ENCODE measurements at places on chromosomes 16 and 17.

DNA sequence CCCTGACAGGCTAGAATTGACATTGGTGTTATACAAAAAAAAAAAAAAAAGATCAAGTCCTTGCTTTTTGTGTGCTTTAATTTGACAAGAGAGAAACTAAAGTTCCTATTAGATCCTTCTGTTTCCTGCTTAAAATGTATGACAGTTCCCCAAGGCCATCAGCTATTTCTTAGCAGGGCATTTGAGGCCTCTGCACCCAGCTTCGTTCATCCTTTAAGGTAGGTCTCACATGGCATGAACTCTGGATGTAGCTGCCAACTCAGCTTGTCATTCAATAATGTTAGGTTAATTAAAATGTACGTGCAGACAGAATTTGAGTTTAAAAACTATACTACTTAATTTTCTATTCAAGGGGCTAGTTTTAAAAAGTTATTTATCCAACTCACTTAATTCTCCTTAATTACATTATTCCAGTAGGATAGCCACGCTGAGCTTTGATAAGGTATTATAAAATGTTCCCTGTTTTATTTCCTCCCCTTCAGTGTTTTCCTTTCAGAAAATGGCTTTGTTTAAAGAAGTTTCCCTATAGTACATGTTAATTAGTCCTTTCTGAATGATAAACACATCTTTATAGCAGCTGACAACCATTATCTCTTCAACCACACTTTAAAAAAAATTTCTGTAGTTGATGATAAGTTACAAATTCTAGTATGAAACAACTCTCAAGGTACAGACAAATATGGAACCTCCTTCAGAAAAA, 1.2 kb upstream of the RFFL start:
- no peak for DNase-seq

DNA sequence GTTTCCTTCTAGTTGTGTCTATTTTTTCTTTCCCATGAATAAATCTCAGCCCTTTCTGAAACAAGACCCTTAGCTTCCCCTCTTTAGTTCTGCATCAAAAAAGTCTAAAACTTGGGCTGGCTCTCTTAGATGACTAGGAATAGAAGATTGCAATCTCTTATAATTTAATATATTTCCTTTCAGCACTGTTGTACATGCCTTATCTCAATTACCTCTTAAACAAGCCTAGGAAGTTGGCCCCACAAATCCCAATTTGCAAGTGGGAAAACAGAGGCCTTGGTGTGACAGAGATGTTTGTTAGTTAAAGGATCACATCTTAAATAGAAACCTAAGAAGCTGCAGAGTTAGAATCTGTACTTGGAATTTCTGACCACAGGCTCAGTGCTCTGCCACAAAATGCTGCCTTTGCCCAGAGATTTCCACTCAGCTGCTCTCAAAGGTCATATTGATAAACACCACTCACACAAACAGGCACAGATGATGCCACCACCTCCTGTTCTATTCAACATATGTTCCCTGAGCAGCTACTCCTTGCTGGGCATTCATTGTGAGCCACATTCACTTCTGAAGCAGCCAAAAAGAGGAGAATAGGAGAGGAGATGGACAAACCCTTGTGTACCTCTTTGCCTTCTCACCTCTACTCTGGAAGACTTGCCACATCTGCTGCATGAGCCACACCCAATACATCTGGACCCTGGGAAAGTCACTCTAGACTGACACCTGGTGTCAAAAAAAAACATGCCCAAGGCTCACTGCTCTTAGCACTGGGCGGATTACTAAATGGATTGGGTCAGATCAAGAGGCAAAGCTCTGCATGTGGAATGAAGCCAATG, 5.5 kb downstream of the CCDC182 start:
- peak; percentile 58 for DNase-seq

GRCh38 chr17:17365476-17366110, 62.4 kb downstream of the NT5M start:
- no peak for DNase-seq

DNA sequence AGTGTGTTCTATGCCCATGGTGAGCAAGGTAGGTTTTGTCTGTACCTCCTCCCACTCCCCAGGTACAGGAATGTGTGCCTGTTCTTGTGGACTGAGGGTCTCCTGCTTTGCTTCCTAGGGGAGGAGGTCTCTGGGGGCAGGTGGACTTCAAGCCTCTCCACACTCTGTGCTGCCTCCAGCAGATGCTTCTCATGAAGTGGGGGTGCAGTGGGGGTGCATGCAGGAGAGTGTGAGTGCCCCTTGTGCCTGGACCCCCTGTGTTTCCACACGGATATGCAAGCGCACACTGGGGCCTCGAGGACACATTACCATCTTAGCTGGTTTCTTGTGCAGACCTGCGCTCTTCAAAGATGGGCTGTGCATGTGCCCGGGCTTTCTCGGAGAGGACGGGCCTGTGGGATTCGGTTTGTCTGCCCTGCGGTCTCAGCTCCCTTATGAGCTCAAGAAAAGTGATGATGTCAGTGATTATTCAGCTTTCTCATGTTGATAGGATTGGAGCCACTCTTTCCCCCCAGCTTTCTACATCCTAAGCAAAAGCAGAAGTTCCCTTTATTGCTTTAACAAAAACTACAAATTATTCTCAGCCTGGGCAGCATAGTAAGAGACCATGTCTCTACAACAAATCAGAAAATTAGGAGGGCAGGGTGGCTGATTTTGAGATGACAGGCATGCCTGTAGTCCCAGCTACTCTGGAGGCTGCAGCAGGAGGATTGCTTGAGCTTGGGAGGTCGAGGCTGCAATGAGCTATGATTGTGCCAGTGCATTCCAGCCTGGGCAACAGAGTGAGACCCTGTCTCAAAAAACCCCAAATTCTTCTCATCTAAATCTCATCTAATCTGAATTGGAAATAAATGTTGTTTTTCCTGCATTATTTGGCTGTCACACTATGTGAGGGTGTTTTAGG, 86.8 kb downstream of the RPTOR start:
- DNase-seq: no peak

DNA sequence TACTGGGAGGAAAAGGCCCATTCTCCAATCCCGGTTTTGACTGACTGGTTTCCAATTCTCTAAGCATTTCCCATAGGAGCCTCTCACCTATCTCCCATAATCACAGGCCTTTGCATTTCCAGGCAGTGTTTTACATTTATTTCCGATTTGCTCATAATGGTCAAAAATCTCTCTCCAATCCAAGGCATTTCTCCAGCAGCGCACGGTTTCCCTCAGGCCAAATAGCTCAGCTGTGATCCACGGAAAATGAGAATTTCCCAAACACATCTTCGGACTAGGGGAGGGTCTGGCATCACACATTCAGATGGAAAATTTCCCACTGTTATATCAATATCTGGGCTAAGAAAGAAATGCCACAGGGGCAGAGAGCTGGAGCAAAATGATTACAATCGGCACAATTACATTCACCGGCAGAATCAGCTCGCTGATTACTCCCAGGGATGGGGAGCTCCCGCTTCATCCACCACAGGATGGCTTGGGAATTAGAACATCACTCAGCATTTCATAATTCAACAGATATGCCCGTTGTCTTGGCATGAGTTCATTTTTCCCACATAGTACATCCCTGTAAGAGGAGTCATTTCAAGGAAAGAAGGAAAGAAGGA, 6.7 kb downstream of the PIPOX start:
- no peak for DNase-seq

GRCh38 chr16:84751947-84752346, 52.1 kb downstream of the USP10 start:
- DNase-seq: no peak

- DNase-seq: no peak
These were observed 13.2 kb downstream of the BEAN1 start for GRCh38 chr16:66440271-66440802.

DNA sequence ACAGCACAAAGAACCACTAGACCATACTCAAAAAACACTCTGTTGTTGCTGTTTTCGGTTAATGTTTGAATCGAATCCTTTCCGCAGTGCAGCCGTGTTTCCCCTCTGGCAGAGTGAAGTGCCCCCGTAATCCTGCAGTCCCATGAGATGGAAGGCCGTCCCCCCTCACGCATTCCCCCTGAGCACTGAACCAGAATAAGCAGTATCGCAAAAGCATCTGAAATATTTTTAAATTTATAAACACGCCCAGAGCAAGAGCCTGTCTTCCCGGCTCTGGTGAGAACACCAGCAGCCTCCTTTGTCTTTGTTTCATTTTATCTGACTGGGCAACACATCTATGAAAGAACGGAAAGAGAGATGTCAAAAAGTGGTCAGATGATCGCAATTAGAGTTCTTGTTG, 121.0 kb upstream of the ADAMTS18 start:
- DNase-seq: no peak

GRCh38 chr17:17108451-17109049, 66.3 kb downstream of the MPRIP start:
- no peak for DNase-seq

DNA sequence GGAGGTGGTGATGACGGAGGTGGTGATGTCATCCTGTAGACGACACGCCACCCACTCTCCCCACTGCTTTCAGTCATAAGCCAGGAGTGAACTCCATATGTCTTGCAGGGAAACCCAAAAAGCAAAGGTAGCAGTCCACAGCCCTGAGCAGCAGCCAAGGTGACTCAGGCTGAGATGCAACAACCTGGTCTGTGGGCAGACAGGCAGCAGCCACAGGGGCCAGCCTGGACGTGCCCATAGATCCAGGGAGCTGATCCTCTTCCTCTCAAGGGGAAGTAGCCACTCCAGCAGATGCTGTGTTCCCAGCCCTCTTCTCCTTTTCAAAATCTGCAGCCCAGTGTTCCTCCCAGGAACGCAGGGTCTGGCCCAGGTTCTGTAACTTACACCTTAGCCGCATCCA, 17.3 kb upstream of the CIITA start:
- DNase-seq: no peak

- DNase-seq: no peak
These were observed 586 bp downstream of the CACNG1 start for GRCh38 chr17:67044940-67045339.

DNA sequence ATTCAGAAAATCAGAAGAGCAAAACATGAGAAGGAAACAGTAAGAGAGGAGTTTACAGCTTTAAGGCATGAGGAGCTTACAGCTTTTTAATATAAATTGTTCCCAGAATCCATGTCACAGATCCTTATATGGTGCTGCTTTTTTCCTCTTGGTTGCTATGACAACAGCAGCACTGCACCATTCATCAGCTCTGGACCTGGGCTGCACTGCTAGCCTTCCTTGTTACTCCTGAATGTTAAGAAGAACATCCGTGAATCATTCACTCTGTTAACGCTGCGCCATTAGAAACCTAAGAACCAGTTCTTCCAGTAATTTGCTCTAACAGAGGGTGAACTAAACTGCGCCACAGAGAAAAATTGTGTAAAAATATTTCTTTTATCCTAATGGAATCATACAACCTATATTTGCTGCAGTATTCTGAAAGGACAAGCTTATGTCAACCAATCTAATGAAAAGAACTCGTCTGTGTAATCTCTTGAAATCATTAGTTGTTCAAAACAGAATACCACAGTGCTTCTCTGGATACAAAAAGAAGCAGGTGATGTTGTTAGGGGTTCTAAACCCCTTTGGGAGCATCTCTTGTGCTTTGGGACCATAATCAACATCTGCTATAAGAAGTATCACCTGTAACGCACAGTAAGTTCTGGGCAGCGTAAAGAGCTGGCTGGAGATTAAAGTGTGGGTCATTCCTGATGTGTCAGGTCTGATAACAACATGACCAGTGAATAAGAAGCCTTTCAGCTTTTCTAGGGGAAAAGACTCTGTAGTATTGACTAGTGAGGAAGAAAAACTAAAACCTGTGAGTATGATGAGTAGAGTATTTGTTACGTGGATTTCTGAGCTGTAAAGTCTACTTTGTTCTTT, 151.2 kb downstream of the TANC2 start:
- DNase-seq: peak; percentile 58

DNA sequence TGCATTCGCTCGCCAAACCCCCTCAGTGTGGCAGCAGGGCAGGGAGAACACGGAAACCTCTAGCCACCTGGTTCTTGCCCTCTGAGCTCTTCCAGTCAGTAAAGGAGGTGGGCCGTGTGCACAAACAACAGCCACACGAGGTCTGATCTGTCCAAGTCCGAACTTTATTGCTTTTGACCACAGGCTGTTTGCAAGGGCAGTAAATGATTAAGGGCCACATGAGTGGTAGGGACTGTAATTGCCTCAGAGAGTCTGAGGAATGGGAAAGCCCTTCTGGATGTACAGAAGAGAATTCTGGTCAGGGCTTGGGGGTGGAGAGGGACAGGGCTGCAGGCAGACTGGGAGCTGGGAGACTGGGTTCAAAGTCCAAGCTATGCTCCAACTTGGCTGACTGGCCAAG, 75.7 kb upstream of the LHX1 start:
- no peak for DNase-seq

DNA sequence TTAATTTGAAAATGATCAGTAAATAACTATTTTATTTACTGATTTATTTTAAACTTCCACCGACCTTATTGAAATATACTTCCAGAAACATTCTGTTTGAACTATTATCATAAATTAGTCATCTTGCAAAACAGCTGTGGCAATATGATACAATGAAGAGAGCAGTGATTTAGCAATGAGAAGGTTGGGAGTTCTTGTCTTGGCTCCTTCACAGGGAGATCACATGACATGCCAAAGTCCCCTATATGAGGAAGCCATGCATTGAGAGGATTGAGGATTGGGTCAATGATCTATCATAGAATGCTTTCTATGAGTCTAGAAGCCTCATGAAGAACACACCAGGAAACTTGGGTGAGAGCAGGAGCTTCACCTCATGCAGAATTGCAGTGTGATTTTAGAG, 222.7 kb downstream of the LGALS9B start:
- no peak for DNase-seq

DNA sequence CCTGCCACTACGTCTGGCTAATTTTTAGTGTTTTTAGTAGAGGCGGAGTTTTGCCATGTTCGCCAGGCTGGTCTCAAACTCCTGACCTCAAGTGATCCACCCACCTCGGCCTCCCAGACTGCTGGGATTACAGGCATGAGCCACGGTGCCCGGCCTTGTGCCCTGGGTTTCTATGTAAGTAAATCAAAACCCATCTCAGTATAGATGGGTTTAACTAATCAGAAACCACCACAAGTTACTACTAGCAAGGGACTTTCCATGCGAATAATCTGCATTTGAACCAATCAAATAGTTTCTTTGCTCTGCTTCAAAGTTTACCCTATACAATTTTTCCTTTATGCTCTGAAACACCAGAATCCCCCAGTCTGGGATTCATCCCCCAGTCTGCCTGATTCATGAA, 16.5 kb upstream of the EIF1 start:
- no peak for DNase-seq

- DNase-seq: no peak
These were observed 37.9 kb downstream of the LYRM1 start for GRCh38 chr16:20938426-20938825.

GRCh38 chr16:51577621-51578303, 426.7 kb upstream of the SALL1 start:
- DNase-seq: peak; percentile 96

GRCh38 chr17:81031566-81032550, 3.1 kb upstream of the BAIAP2 start:
- no peak for DNase-seq

- no peak for DNase-seq
These were observed 17.5 kb upstream of the PABPN1L start for GRCh38 chr16:88883946-88884345.

- no peak for DNase-seq
These were observed 165.3 kb downstream of the MRTFB start for GRCh38 chr16:14236401-14236800.
